EH (cell line): ENCODE measurements at places on chromosomes 2 and 18.

DNA sequence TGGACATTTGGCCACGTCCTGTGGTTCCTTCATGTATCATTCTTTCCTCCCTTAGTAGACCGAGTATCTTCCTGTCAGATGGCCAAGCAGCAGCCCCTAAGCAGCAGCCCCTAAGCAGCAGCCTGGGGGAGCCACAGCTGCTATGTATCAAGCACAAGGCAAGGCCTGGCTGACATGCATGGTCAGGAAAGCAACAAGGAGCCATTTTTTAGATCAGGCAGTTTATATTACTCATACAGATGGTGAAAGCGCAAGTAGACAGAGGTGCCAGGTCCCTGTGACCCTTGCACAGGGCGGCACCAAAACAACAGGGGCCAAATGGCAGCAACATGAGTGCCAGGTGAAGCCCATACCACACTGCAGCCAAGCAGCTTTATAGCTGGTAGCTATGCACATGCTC is 22.1 kb downstream of the CHCHD5 start:
- no peak for DNase-seq

DNA sequence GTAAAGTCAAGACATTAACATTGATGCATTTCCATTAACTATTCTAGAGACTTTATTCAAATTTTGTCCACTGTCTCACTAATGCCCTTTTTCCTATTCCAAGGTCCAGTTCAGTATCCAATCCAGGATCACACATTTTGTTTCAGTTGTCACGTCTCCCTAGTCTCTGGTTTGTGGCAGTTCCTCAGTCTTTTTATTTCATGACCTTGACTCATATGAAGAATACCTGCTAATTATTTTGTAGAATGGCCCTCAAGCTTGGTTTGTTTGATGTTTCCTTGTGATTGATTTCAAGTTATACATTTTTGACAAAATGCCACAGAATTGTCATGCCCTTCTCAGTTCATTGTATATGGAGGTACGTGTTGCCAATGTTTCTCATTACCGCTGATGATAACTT is 145.2 kb downstream of the FHOD3 start:
- no peak for DNase-seq

- no peak for DNase-seq
These were observed 20.9 kb upstream of the RAB11FIP5 start for GRCh38 chr2:73133566-73134197.

DNA sequence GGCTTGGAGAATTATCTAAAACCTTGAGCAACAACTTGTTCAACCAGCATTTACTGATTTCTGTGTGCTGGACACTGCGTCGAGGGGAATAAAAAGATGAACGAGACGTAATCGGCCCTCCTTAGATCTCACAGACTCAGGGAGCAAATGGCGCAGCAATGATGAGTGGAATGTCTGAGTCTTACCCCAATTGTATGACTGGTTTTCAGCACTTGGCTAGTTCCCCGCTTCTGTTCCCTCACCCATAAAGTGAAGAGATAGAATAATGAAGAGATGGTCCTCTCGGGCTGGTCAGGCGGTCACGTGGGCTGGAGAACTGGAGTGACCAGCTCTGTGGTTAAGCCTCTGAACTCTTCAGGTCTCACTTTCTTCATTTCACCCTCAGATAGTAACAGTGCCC is 17.3 kb upstream of the GATA6 start:
- DNase-seq = no peak

DNA sequence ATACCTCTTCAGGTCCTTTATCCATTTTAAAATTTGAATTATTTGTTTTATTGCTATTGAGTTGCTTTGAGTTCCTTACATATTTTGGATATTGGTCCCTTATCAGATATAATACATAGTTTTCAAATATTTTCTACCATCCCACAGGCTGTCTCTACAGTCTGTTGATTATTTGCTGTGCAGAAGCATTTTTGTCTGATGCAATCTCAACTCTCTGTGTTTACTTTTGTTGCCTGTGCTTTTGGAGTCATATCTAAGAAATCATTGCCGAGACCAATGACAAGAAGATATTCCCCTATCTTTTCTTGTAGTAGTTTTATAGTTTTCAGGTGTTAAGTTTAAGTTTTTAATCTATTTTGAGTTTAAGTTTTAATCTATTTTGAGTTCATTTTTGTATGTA is 25.2 kb upstream of the RASGRP3 start:
- no peak for DNase-seq

DNA sequence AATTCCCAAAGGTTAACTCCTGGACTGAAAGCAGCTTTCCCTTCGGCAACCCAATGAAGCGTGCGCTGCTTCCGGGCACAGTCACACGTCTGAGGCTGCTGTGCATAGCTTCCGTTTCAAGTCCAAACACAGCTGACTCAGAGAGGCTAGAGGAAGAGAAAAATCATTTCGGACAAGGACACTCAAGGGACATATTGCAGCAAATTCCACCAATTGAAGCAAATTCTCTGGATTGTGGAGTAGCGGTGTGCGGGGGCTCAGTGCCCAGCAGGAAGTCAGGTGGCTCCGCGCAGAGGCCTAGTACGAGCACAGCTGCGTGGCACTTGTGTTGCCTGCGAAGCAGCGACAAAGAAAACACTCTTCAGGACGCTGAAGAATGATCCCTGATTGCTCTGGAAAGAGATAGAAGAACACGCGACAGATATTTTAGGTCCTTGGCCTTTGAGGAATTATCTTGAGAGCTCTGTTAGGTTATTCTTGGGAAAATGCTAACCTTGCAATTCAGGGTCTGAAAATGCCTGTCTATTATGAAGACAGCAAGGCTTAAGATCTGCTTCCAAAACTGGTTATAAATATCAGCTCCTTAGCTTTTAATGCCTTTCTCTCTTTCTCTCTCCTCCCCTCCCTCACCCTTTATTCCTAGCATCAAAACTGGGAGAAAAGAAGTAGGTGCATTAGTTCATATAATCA is 352.6 kb upstream of the DLGAP1 start:
- DNase-seq = no peak

DNA sequence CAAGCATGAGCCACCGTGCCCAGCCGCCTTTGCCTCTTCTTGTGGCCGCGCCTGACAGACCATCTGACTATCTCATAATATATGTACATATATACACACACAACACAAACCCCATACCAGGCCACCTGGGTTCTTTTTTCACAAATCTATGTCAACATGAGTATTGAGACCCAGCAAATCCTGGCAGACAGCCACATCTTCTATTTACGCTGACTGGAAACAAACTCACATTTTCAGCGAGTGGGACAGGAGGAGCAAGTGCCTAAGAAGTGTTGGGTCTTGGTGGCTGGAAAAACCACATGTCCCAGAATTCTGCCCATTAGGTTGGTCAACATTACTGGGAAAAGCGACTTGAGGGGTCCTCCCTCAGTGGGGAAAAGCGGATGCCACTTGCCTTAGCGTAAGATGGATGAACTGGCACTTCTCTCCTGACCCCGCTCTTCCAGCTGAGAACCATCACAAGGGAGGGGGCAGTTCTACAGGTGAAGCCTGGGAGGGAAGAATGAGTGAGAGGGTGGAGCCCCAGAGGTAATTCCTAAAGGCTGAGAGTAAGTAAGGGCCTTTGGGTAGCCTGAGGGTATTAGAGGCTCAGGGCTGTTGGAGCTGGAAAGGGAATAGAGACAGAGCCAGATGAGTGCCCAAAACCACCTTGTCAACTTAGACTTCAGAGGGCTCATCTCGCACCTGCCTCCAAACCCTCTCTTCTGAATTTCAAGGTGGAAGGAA is 1.9 kb downstream of the SCYGR3 start:
- no peak for DNase-seq

DNA sequence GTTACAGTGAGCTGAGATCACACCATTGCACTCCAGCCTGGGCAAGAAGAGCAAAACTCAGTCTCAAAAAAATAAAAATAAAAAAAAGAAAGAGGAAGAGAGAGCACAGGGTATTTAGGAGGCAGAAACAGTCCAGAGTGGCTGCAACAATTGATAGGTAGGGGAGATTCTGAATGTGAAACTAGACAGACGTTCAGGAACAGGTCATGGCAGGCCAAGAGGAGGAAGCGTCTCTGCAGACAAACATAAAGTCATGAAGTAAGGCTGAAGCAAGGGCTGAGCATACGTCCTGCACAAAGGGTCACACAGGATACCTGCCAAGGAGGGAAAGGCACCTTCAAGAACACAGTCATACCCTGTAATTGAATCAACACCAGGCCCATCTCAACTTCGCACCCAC is 64.1 kb upstream of the ZNF532 start:
- no peak for DNase-seq

DNA sequence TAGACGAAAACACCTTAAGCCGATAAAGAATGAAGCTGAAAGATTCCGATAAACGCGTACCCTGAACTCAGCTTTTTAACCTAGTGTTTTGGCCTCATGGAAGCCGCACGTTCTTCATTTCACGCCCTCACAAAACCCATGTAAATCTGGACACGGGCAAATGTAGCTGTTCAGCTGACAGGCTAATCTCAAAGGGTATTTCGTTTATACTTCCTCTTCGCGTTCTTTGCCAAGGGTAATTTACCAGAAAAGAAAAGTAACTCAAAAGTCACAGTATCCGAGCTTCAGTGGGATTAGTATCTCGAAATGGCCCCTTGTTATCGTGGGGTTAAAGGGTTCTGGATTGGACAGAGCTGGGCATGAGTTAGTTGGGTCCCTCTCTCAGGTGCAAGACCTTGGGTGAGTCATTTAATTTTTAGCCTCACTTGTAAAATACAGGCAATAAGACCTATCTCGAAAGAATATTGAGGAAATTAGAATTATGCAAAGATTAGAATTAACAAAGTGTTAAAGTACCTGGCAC is 22.0 kb upstream of the STPG4 start:
- no peak for DNase-seq

GRCh38 chr2:213959589-213959988 is 451.3 kb upstream of the VWC2L start:
- DNase-seq = no peak

GRCh38 chr2:232389327-232389726 is 10.8 kb downstream of the ALPP start:
- peak; percentile 70 for DNase-seq
